ENCODE measurements at places on chromosomes 11 and 22. TPM values are rescaled to one million over a fixed set of nuclear protein-coding genes. Genes with fewer than 3 reads are reported as not detected.
A peak's percentile ranks its signal among the peaks of the same experiment; 100 is the strongest.

GRCh38 chr11:66168289-66168688 is 98.2 kb downstream of the PACS1 start:
- no peak for DNase-seq

- DNase-seq: no peak
Observed at GRCh38 chr22:50626314-50626849, 1.6 kb downstream of the ARSA start.

- no peak for DNase-seq
Observed at GRCh38 chr11:27934830-27935145, 173.2 kb downstream of the KIF18A start.

Gene LYVE1
- total RNA-seq: 106 TPM

DNA sequence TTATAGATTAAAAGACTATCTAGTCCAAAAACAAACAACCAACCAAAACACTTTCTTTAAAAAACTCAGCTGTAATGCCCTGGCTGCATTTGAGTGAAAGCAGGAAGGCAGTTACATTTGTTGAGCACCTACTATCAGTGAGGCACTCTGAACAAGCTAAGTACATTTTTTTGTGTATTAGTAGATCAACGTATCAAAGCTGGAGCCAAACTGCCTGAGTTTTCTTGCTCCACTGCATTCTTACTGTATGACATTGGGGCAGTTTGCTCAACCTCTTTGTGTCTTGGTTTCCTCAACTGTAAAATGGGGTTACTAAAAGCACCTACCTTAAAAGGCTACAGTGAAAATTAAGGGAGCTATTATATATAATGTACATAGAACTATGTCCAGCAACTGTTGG is 22.0 kb downstream of the COA4 start:
- no peak for DNase-seq

GRCh38 chr22:21728270-21728669 is 7.3 kb downstream of the YPEL1 start:
- DNase-seq: no peak

- DNase-seq: no peak
Observed at GRCh38 chr11:122258446-122259194, 142.6 kb upstream of the BLID start.

- no peak for DNase-seq
Observed at GRCh38 chr22:30925667-30926066, 42.9 kb downstream of the MORC2 start.

GRCh38 chr22:50027639-50028537 is 15.3 kb upstream of the IL17REL start:
- no peak for DNase-seq

- no peak for DNase-seq
Observed at GRCh38 chr11:88704485-88704884, 361.3 kb downstream of the GRM5 start.

GRCh38 chr11:110798201-110798900 is 86.1 kb upstream of the ARHGAP20 start:
- no peak for DNase-seq

DNA sequence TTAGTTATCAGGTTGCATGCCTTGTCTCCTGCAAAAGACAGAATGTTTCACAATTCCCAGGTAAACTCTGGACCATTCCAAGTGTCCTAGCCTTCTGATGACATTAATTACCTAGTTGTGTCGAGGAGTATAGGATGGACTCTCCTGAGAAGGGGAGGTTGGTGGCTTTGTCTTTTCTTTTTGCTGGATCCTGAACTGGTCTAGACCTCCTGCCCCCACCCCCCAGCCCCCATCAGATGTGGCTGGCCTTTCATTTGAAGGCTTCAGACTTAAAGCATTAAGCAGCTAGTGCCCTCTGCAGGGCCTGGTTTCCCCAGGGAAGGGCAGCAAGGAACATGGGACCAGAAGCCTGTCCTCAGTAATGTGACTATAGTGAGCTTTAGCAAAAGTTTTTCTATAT is 9.7 kb downstream of the MCAM start:
- DNase-seq: no peak

Gene CENPM
- 1.5 TPM for total RNA-seq

DNA sequence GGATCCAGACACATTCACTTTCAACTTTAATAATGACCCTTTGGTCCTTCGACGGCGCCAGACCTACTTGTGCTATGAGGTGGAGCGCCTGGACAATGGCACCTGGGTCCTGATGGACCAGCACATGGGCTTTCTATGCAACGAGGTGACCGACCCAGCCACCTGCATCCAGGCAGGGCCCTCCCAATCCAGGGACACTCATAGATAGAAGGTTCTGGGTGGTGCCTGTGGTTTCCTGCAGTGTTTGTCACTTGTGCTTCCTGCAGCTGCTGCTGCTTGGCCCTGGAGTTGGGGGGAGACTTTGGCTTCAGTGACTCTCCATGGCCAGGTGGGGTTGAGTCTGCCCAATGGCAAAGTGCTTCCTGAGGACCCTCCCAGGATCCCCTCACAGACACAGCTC is 7.3 kb downstream of the APOBEC3B start:
- DNase-seq: no peak

Gene OR5AS1
- total RNA-seq: not detected

Gene SLC39A13
- total RNA-seq: 35.0 TPM

Gene CHORDC1
- 42.7 TPM for total RNA-seq

DNA sequence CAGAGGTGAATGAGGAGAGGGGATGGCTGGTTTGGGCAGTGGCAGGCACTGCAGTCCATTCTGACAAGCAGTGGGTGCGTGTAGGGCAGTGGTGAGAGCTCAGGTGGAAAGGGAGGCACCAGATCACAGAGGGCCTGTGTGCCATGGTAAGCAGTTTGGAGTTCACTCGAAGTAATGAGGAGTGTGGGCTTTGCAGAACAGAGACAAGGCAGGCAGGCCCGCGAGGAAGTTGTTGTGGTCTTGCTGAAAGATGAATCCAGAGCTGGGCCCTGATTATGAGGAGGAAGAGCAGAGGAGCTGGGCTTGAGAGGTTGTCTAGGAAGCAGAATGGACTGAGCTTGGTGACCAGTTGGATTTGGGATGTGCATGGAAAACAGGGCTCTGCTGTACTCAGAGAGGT is 1.6 kb upstream of the DNAJB13 start:
- DNase-seq: no peak

Gene OR10S1
- not detected for total RNA-seq

- DNase-seq: no peak
Observed at GRCh38 chr11:122779047-122779629, 59.2 kb upstream of the CRTAM start.

- peak; percentile 85 for DNase-seq
Observed at GRCh38 chr11:68345776-68346461, 33.5 kb downstream of the LRP5 start.

Gene KCNJ11
- 23.5 TPM for total RNA-seq

DNA sequence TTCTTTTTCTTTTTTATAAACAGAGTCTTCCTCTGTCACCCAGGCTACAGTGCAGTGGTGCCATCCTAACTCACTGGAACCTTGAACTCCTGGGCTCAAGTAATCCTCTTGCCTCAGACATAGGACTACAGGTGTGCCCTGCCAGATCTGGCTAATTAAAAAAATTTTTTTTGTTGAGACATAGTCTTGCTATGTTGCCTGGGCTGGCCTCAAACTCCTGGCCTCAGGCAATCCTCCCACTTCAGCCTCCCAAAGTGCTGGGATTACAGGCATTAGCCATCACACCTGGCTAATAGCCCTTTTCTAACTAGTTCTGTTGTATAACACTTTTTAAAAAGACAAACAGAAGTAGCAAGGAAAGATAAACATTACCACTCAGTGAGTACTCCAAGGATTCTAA is 57.4 kb downstream of the CSTF3 start:
- no peak for DNase-seq

GRCh38 chr22:36257948-36258670 is 5.2 kb downstream of the APOL1 start:
- no peak for DNase-seq

- DNase-seq: peak; percentile 27
Observed at GRCh38 chr11:16603245-16603644, 135.2 kb upstream of the C11orf58 start.

DNA sequence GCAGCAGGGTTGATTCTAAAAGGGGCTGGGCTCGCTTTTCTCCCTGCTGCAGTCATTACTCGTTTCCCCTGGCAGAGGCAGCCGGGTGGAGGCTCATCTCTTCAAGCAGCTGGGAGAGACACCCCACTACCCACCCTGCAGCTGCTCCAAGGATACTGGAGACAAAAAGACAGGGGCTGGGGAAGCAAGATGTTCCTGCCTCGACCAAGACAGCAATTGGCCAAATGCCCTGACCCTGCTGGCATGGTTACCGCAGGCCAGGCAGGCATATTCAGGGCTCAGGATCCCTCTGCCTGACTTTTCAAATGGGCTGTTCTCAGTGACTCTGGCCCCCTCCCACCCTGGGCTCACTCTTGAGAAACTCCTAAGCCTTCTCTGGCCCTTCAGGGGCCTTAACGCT is 6.8 kb upstream of the RGL4 start:
- DNase-seq: no peak

- no peak for DNase-seq
Observed at GRCh38 chr22:38967451-38968450, 10.3 kb downstream of the APOBEC3A start.

- DNase-seq: no peak
Observed at GRCh38 chr22:45318558-45319323, 9.0 kb downstream of the FAM118A start.

- no peak for DNase-seq
Observed at GRCh38 chr22:27624705-27625104, 176.9 kb downstream of the MN1 start.

DNA sequence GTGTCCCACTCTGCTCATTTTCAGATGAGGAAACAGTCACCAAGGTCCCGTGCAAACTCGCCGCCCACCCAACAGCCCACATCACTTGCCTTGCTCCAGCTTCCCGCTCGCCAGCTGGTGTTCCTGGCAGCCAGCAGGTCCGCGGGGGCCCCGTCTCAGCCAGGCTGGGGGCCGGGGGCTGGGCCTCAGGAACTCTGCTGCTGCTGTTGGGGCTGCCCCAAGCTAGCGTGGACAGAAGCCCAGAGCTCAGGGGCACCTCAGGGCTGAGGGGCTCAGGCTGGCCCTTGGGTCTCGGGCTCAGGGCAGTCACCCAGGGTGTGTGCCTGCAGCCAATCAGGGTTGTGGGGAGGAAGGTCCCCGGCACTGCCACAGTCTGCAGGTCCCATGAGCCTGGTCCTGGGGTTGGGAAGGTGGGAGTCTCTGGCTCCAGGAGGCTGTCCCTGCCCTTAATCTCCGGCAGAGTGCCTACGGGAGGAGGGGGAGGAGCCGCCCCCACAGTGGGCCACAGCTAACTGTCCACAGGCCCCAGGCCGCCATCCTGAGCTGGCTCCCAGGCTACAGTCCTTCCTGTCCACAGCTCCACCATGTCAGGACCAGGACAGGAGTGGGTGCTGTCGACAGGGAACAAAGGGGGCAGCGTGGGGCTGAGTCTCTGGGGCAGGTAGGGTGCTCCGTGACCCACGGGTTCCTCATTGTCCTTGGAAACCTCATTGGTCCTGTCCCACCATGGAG is 65.2 kb downstream of the ARFGAP3 start:
- DNase-seq: peak; percentile 81

Gene PANX3
- total RNA-seq: not detected

Gene PRODH
- 7.4 TPM for total RNA-seq

- no peak for DNase-seq
Observed at GRCh38 chr11:128582496-128583366, 4.6 kb downstream of the ETS1 start.

DNA sequence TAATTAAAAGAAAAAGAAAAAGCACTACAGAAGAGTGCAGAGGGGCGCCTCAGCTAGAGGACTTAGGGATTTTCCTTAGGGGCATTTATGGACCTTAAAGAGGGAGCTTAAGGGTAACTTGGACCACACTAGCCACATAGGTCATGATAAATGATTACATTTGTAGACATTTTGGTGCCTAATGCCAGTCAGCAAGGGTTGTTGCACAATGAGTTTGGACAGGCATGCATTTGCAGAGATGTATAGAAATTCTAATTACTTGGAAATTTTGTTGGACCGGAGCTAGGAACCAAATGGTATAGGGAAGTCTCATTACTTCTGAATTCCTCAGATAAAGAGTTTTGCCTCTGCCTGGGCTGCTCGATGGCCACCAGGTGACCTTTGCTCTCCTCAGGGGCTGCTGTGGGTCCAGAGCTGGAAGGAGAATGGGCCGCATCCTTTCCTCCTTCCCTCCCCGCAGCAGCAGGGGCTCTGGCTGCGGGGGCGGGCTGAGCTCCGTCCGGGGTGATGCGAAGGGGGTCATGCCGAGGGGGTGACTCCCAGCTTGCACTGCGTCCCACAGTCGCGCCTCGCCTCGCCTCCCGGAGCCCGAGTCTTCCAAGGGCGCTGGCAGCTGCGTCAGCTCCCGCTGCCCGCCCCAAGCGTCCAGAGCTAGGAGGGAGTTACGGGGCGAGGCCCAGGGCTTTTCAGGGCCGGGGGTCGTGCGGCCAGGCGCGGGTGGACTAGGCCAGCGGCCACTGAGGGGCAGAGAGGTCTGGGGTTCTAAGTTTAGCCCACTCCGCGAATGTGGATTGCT is 20.3 kb upstream of the MALAT1 start:
- DNase-seq: peak; percentile 83

Gene CCDC87
- total RNA-seq: 0.27 TPM

- no peak for DNase-seq
Observed at GRCh38 chr11:863023-863909, 20.6 kb downstream of the TSPAN4 start.

- DNase-seq: no peak
Observed at GRCh38 chr11:19845626-19846025, 133.0 kb downstream of the NAV2 start.

DNA sequence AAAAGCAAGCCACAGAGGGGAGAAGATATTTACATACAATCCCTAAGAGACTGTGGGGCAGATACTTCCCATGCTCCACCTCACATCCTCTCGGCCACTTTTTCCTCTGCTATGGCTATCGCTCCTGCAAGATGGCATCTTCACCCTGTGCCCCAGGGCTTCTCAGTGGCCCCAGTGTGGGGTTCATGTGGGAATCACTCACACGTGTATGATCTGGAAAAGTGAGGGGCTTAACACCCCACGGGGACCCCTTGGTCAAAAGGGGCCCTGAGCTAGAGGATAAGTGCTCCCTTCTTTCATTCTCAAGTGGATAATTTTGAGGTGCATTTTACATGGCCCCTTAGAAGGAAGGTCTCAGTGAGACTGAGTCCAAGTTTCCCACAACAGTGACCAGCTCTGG is 28.7 kb downstream of the C11orf58 start:
- DNase-seq: no peak

Gene OR52N1
- total RNA-seq: not detected

DNA sequence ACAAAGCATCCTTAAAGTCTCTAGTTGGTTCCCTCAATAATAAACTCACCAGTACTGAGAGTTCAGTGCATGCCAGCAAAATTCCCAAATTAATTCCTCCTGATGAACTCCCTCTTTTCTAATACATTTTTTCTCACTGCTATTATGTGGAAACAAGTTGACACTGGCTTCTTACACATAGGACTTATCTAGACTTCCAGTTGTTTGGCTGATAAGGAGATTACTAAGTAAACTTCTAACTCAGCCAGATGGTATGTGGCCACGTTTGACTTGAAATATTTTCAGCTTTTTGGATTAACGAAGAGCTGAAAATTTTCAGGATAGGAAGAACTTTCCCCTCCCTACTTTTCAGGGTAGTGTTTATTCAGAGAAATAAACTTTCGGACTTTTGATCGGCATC is 1154.2 kb upstream of the TENM4 start:
- no peak for DNase-seq

GRCh38 chr11:77252555-77253270 is 48.8 kb downstream of the GDPD4 start:
- no peak for DNase-seq

GRCh38 chr11:69167916-69168691 is 12.4 kb downstream of the SMIM38 start:
- DNase-seq: no peak

Gene ANGPTL5
- total RNA-seq: 1.5 TPM

Gene FREY1
- not detected for total RNA-seq

- peak; percentile 71 for DNase-seq
Observed at GRCh38 chr11:124586238-124586860, 16.6 kb downstream of the OR8A1 start.
